ENCODE measurements at places on chromosomes 5 and 9. TPM values are rescaled to one million over a fixed set of nuclear protein-coding genes. Genes with fewer than 3 reads are reported as not detected.
A peak's percentile ranks its signal among the peaks of the same experiment; 100 is the strongest.

DNA sequence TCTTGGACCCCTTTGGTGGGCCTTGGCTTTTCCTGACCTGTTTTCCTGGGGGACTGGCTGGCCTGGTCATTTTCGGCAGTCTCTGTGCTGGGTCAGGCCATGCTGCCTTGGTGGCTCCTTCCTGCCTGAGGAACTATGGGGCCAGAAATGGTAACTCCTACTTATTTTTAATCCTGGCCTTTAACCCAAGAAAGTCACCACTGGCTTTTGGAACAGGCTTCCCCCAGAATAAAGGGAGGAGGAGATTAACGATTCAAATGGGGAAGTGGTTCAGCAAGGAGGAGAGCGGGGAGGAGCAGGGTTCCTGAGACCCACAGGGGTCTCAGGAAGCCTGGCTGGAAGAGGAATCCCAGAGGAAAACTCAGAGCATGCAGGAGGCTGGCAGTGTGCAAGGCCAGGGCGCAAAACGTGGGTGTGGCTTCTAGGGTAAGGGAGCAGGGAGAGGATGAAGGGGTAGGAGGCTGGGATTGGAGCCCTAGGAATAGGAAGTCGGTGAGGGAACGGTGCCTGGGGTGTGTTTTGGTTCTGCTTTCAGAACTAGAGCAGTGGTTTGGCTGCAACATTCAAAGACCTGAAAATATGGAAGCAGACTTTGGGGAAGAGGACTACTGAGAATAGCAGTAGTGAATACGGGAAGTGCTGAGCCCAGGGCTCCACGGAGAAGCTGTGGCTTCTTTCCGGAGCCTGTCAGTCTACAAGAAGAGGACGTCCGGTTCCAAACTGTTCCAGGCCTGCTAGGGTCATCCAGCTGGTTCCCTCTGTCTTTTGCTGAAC, 271.1 kb upstream of the KLF4 start:
- DNase-seq: no peak

DNA sequence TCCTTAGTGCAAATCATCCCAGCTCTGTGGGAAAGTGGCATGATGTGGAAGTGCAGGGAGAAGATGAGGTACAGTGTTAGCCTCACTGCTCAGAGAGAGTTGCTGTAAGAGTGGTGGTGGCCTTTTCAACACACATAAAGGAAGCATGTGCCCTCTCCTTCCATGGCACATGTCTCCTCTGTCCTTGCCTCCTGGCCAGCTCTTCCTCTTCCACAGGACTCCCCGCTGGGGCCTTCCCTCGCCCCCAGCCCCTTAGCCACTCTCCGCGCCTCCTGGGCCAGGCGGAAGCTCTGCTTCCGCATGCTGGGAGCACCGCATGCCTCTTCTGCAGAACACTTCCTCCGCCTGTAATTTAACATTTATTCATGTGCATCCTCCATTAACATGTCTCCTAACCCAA, 4.8 kb upstream of the KCNMB1 start:
- peak; percentile 31 for DNase-seq

GRCh38 chr9:113011911-113012381, at the start of gene ZNF883:
Gene ZNF883, minus strand, starts transcription at chr9:113012192.
- peak; percentile 92 for DNase-seq

- DNase-seq: no peak
Observed at GRCh38 chr9:91086657-91087461, 274.9 kb downstream of the AUH start.

DNA sequence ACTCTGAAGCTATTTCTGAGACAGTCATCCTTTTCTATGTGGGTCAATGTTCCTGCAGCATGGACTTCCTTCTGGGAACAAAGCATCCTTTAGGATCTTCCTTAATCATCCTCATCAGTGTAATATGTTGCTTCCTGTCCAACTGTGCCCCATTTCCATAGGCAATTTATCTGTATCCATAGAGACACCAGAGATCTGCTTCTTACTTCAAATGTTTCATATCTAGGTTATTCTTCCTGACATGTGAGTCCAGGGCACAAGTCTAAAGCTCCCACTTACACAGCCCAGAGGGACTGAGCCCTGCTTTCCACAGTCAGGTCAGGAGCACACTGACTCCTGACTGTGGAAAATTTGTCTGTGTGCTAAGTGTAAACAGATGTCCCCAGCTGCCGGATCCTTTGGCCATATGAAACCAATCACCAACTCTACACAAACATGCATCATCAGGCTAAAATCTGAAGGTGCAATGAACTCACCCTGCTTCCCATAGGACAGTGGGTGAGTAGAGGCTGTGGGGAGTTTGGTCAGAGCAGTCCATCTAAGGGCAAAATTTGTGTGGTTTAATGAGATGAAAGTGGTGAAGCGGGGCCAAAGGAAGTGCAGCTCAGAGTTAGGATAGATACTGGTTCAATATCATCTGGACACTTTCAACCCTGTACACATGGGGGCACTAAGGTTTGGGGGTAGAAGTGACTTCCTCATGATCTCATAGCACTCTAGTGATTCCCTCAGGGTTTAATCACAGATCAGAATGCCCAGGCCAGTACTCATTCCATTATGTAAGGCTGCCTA, 85.2 kb upstream of the TNC start:
- DNase-seq: no peak

ECSCR gene
- 2.2 TPM for total RNA-seq

DNA sequence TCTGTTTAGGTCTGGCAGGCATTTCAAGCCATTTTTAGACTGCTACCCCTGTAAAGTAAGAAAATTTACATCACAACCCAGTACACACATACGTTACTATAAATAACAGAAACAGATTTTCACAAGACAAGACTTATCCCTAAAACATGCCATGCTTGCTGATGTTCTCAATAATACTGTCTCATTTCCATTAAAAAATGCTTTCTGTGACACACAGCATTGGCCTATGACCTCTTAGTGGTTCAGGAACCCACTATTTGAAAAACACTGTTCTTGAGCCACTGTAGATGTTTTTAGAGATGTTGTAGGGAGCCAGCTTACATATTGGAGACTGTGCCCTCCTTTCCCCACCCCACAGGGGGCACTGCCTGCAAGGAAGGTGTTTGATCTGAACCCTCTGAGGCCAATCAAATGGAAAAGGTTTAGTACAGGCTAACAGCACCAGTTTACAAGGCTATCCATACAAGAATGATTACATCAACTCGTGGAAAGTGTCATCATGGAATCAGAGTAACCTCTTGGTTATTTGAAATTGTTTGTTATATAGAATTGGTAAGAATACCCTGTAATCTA, 30.8 kb downstream of the ZSWIM6 start:
- DNase-seq: peak; percentile 55

GRCh38 chr5:56589481-56589860, 225.9 kb upstream of the MAP3K1 start:
- no peak for DNase-seq

DNA sequence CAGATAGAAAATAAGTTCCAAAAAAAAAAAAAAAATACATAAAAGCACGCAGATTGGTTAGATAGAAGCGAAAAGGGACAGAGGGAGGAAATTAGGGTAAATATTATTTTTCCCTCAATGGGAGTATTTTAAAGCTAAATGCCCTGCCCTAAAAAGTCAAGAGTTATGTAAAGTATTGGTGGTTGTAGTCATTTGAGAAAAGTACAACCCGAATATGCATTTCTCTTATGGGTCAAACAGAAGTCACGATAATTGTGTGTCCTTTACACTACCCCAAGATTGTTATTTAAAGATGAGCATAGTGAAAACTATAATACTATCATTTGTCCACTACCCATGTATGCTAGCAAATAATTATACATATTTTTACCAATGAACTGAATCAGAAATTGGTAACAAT, 368.7 kb downstream of the NDUFS4 start:
- no peak for DNase-seq

- DNase-seq: peak; percentile 45
Observed at GRCh38 chr9:11269036-11269435, 656.2 kb upstream of the PTPRD start.

GRCh38 chr5:119468286-119468685, 16.0 kb downstream of the HSD17B4 start:
- DNase-seq: no peak

GRCh38 chr9:34252670-34253459, 74.0 kb downstream of the UBAP1 start:
- DNase-seq: peak; percentile 86

DNA sequence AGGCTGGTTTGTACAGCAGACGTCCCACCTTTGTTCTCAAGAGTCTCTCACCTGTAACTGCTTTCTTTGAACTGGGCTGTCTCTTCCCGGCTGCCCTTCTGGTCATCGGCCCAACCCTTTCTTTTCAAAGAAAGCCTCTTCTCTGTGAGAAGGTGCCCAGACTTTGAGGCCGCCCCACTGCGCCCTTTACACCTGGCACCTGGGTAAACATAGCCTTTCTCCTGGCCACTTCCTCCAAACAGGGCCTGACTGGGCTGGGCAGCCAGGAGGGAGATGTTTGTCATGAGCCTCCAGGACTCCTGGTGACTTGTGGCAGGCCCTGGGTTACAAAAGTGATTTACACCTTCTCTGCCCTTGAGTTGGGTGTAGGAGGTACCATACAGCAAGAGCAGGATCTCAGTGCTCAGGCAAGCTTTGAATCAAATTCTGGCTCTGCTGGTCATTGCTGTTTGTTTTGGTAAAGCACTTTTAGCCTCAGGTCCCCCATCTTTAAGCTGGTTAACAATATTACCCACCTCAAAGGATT, 127.2 kb upstream of the CXCL14 start:
- DNase-seq: no peak

SERF1A gene
- 21.8 TPM for total RNA-seq

DNA sequence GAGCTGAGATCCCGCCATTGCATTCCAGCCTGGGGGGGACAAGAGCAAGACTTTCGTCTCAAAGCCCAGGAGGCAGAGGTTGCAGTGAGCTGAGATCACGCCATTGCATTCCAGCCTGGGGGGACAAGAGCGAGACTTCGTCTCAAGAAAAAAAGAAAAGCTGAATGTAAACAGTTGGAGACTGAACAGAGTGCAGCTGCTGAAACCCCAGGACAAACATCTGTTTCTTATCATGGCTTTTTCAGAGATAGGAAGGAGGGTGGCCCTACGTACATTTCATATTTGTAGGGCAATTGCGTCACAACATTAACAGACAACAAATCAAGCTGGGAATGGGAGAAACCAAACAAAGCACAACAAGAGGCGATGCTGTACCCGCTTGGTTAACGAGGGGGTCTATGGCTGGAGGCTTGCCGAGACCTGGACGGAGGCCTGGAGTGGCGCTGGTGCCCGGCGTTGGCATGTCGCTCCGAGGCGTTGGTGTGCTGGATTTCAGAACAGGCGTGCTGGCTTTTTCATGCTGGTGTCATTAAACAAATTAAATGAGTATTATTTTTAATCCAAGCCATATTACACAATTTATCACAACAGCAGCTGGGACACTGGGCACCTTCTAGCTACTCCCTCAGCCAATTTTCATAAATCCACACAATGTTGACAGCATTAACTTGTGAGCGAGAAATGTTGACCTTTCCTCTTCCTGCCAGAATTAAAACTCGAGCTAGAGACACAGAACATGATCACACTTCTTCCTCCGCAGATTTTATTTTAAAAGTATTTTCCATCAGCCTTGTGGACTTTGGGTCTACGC, 76.1 kb downstream of the TLE1 start:
- no peak for DNase-seq

FGF1 gene
- total RNA-seq: 0.21 TPM

GRCh38 chr9:113910036-113910639, 34.0 kb downstream of the ZNF618 start:
- no peak for DNase-seq

DNA sequence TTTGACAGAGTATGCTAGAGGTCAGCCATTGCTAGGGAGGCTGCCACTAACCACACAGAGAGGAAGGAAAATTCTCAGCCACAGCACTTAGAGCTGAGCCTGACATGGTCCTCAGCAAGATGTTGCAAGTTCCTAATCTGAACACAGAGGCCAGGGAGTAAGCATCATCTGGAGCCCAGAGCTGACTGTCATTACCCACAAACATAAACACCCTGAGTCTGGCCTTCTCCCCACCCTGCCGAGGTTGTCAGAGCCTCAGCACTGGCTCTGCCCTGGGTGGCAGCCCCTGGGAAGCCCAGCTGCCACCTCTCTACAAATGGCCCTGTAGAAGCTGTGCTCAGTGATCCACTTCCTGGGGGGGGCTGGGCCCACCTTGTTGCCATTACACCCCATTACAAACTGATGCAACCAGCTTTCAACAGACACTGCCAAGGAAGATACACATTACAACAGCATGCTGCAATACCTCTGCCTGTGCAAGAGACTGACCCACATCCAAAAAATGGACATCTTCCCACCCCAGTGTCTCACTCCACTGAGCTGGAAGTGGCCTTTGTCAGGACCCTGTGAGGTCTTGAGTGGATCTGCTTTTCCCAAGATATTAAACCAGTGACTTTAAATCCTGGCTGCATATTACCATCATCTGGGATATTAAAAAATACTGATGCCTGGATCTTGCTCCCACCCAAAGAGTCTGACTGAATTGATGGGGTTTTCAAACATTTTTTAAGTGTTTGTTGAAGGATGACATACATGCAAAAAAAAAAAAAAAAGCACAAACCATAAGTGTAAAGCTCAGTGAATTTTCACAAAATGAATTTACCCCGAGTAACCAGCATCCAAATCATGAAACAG, 33.0 kb downstream of the IRF1 start:
- DNase-seq: no peak

SLC35A4 gene
- 34.4 TPM for total RNA-seq

GRCh38 chr5:1053391-1054017, 44.9 kb downstream of the NKD2 start:
- DNase-seq: peak; percentile 0

- DNase-seq: no peak
Observed at GRCh38 chr5:61366497-61367240, 34.6 kb downstream of the ZSWIM6 start.

DNA sequence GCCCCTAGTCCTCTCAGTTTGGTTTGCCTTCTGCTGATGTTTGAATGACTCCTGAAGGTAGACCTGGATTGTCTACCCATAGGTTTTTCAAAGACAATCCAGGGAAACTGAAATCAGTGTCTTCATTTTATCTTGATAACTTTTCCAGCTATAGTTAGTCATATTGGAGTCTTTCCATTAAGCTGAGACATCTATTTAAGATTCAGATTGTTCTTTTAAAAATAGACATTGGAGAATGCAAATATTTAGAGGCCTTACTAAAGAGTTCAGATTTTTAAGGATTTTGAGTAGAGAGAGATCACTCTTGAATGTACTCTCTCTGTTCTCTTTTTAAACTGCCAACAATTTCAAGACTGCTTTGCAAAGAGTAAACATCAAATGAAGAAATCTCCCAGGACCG, 69.1 kb downstream of the GDNF start:
- DNase-seq: no peak

GRCh38 chr9:93709600-93710369, 133.4 kb downstream of the PHF2 start:
- no peak for DNase-seq

GRCh38 chr5:139524940-139525585, 36.1 kb upstream of the UBE2D2 start:
- no peak for DNase-seq

DNA sequence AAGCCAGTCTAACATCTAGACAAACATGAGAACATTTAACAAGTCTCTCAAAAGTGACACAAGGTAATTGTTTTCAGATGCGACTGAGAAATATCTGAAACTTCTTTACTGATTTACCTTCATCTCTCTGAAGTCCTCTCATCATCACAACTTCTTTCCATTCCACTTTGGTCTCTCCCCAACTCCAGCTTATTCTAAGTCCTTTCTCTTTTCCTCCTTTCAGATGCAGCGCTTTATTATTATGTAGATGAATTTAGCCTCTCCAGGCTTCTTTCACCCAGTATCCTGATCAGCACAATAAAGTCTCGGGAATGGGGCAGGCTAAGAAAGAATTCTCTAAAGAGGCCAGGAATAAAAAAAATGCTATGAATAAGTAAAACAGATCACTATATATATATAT, 128.0 kb downstream of the KCTD16 start:
- peak; percentile 79 for DNase-seq

GRCh38 chr5:121019106-121019505, 555.0 kb downstream of the PRR16 start:
- DNase-seq: no peak

C7 gene
- total RNA-seq: not detected
